ENCODE measurements at places on chromosomes 2 and 18.

DNA sequence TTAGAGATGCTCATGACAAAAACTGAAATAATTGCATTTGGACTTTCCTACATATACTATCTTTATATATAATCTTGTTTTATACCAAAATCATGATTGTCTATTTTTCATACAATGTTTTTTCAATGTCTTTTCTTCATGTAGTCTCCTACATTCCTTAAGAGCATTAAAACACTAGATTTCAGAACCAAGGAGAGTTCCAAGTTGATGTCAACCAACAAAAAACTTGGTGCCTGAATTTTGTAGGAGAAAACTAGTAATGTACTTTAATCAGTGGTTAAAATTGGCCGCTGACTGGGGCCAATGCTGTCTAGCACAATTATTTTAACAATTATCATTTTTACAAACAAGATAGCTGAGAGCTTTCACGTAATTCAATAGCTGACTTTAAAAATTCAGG lies 678.8 kb downstream of the DCC start:
- DNase-seq: no peak

- DNase-seq: no peak
These were observed 1168.2 kb upstream of the ZEB2 start for GRCh38 chr2:145688156-145688555.

DNA sequence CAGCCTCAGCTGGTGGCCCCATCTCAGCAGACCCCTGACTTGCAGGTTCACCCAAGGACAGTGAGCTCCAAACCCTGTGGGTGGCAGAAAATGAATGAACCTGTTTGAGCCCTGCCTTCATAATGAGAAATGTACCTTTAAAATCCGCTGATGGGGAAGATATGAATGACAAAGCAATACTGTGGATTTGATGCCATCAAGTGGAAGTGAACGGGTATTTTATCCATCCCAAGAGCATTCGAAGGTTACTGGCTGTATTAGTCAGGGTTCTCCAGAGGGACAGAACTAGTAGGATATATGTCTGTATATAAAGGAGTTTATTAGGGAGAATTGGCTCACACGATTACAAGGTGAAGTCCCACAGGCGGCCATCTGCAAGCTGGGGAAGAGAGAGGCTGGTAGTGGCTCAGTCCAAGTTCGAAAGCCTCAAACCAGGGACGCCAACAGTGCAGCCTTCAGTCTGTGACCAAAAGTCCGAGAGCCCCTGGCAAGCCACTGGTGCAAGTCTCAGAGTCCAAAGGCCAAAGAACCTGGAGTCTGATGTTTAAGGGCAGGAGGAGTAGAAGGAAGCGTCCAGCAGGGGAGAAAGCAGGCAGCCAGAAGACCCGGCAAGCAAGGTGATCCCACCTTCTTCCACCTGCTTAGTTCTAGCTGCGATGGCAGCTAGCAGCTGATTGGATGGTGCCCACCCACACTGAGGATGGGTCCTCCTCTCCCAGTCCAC lies 32.1 kb downstream of the TOGARAM2 start:
- no peak for DNase-seq

DNA sequence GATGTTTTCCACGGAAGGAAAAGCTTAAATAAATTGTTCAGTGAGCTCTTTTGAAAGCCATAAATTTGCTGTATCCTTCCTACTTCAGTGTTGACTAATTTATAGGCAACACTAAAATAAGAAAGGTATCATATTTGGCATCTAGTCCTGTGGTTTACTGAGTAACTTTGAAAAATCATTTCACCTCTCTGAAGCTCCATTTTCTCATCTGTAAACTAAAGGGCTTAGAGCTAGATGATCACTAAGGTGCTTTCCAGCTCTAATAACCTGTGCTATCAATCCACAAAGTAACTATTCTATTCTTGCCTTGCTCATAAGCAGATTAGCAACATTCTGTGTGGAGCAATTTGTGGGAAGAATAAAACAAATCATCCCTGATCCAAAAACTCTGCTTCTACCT lies 3.6 kb upstream of the MYOM1 start:
- DNase-seq: no peak

DNA sequence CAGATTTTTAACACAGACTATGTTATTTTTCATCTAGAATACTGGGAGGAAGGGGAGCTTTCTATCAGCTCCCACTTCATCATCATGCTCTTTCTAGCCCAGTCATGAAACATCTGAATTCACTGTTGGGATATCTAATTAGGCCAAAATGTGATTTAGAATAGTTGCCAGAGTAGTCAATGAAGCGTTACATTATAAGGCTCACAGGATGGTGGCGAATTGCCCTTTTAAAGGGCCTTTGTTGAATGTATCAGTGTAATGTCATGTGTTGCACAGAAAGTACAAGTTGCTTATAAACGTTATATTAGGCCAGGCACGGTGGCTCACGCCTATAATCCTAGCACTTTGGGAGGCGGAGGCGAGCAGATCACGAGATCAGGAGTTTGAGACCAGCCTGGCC lies 45.6 kb downstream of the PDE1A start:
- DNase-seq: no peak

DNA sequence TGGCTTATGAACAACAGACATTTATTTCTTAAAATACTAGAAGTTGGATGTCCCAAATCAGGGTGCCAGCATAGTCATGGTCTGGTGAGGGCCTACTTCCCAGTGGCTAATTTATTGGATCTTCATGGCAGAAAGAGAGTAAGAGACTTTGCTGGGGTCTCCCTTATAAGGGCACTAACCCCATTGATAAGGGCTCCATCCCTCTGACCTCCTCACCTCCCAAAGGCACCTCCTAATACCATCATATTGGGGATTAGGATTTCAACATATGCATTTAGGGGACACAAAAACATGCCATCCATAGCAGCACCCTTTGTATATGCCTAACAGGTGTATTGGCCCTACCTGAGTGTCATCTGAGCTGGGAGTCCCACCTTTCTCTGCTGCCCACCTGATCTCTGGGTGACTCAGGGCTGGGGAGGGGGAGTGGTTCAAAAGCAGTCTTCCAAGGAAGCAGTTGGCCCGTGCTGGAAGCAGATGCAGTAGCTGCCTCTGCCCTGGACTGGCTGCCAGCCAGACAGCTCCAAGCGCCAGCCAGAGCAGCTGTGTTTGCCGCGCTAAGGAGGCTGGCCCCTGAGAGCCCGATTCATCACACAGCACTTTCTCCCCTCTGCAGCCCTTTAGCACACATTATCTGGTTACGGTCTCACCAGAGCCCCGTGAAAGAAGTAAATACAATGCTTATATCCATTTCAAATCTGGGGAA lies 84.6 kb downstream of the SMAD7 start:
- no peak for DNase-seq

DNA sequence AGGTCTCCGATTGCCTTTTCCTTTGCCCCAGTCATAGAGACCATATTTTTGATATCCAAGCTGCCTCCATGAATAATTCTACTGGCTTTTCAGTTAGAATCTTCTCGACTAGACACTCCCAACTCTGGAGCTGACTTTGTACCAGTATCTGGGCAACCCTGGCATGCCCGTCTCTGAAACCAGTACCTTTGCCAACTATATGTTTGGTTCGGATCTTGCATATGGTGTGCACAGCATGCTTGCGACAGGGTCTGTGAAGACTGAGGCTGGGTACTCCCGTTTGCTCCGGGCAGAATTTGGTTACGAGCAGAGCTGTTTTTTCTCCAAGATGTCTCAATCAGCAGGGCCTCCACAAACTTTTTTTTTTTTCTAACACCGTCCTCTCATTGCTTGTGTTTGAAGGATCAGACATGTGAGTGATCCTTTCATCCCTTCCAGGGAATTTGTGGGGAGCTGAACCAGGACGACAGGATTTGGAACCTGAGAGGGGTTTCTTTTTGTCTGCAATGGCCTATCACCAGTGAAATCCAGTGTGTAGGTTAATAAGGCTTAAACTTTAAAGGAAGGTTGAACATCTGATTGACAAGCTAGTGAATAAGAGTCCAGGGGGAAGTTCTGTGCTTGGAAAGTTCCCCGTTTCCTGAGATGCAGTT lies 322.3 kb downstream of the MYCN start:
- DNase-seq: no peak

- DNase-seq: no peak
These were observed 52.6 kb downstream of the COL6A3 start for GRCh38 chr2:237361194-237362004.

Data from stimulated activated CD8-positive, alpha-beta memory T cell treated with anti-CD3 and anti-CD28 coated beads, Interleukin-7, amount 100 ng/mL, for 24 hours (primary cell).